Stimulated activated CD4-positive, alpha-beta T cell treated with anti-CD3 and anti-CD28 coated beads, Interleukin-1b, Interleukin-23, amount 100 ng/mL, for 4 hours (primary cell): ENCODE measurements at places on chromosomes 6 and 20.

- no peak for DNase-seq
These were observed 43.8 kb downstream of the MAP3K4 start for GRCh38 chr6:161035182-161035980.

DNA sequence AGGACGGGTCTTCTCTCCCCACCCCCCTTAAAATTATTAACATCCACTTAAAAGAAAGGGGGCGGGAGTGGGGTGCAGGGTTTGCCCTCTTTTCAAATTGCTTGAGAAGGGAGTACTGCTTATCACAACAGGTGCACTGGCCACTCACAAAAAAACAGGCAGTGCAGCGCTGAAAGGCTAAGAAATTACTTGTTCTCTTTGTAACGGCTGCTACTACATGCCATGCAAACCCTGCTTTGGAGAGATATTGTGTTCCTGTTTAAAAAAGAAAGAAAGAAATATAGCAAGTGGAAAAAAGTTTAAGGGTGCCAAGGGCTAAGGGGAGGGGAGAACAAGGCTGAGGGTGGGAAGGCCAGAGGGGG, 312.7 kb upstream of the JARID2 start:
- no peak for DNase-seq

GRCh38 chr6:150273457-150274309, 95.1 kb upstream of the IYD start:
- no peak for DNase-seq

- no peak for DNase-seq
These were observed 540.5 kb upstream of the IMPG1 start for GRCh38 chr6:76612954-76613353.

DNA sequence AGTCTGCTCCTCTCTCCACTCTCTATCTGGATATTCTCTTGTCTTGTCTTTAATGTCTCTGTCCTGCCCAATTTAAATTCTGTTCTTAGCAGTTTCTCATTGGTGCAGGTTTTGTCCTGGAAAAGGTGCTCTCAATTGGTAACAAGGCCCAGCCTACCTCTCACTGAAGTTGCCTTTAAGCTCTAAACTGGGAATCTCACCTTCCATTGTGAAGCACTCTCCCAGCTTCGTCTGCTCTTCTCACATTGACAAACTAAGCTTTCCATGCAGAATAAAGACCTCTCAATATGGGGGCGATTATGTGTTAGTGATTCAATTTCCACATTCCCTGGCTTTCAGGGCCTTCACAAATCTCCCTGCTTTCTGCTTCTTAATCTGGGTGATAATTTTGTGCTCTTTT, 1712.2 kb downstream of the GRIK2 start:
- no peak for DNase-seq

DNA sequence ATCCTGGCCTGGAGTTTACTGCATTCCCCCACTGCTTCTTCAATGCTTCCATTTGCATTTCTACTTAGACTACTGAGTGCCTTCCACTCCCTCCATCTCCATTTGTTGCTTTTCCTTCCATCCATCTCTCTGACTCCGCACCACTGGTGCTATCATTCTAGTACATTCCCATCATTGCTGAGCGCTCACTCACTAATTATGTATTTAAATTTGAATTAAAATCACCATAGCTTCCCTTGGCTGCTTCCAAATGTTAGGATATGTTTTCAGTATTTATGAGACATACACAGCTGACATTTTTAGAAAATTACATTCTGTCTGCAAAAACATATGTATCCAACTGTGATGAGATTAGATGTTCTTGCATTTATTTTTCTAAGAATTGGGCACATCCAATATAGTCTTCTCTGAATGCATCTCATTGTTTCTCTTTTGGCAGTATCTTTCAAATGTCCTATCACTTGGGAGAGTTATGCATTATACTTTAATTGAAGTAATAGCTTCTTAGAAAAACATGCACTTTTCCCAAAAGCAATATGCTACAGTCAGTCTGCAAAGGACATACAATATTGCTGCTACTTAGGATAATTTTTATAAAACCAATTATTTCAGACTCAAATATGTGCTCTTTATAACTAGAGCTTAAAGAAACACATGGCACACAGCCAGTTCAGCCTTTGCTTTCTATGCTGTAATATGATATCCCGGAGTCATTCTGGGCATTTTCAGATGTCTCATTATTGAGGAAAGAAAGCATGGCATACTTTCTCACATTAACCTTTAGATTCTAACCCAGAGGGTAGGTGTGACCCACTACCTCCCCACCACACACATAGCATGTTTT, 12.1 kb upstream of the COL21A1 start:
- no peak for DNase-seq

DNA sequence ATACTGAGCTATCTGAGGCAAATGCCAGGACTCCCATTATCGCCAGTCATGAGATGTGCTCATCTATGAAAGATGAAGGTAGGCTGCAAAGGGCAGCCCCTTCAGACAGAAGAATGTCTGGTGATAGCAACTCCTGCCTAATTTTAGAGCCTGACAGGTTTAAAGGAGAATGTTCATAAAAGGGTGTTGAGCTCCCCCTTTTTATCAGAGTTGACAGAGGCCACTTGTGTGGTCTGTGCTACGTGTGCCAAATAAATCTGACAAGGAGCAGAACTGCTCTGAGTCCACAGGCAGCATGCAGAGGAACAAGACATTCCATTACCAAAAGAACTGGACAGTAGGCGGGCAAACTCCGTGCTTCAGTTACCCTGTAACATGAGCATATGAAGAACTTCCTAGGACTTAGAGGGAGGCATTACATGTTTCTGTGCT, 101.8 kb downstream of the PREP start:
- DNase-seq, result no peak

DNA sequence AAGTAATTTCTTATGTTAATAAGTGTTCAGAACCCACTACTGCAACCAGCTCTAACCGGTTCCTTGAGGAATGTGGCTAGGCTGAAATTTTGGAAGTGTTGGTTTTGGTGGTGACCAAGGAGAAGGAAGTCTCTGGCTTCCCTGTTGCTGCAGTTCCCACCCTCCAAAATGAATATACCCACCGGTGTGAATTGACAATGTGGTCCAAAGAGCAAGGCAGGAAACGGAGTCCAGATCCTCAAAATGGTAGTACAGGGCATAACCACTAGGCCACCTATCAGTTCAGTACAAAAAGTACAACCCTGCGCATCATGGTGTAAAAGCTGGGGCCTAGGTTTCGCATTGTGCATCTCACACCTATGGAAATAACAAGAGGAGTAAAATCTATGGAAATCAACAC, 2.8 kb downstream of the ADNP start:
- DNase-seq, result no peak

DNA sequence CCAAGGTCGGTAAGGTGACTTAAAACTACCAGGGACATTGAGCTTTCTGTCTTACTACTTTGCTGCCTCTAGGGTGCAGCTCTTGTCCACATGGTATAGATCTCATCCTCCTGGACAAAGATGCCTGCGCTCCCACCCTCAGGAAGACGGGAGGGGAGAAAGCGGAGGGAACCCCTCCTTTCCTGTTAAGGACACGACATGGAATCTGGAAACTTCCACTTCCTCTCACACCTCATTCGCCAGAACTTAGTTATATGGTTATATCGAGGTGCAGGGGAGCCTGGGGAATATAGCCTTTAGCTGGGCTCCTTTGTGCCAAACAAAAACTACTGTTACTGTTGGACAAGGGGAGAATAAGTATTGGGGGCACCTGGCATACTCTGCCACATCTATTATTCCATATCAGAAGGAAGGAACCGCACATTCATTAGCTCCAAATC, 224.3 kb upstream of the TSHZ2 start:
- no peak for DNase-seq

DNA sequence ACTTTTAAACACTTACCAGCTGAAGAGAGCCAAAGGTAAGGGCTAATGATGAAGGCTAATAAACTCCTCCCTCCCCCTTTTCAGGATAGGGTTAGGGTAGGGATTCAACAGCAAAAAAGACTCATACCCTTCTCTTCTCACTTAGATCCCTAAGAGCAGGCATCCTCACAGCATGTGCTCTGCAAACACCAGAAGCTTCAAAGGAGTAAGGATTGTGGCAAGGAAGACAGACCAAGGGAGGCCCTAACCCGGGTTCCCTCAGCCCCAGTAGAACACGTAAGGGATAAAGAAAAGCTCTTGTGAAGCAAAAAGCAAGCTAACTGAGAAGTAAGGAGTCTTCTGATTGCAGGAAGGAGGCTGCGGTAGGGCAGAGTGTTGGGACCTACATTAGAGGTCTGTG, 11.6 kb downstream of the MAP3K7 start:
- no peak for DNase-seq

DNA sequence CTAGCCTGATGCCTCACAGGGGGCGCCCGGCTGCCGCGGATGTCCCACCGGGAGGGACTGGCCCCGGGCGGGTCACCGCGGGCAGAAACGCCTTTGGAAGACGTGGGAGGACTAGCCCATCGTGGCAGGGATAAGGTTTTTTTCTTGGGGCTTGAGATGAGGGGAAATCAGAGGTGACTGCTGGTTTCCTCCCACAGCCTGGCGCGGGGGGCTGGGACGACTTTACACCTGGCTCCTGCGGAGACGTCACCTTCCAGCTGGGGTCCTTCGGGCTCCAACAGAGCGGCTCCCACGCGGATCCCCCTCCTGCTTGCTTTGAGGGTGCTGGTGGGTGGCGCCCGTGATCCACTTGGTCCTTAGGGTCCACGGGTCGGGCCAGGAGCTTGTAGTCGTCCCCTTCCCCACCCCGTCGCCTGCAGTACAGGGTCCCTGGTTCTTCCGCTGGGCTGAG, 11.4 kb downstream of the ULBP3 start:
- DNase-seq, result no peak

DNA sequence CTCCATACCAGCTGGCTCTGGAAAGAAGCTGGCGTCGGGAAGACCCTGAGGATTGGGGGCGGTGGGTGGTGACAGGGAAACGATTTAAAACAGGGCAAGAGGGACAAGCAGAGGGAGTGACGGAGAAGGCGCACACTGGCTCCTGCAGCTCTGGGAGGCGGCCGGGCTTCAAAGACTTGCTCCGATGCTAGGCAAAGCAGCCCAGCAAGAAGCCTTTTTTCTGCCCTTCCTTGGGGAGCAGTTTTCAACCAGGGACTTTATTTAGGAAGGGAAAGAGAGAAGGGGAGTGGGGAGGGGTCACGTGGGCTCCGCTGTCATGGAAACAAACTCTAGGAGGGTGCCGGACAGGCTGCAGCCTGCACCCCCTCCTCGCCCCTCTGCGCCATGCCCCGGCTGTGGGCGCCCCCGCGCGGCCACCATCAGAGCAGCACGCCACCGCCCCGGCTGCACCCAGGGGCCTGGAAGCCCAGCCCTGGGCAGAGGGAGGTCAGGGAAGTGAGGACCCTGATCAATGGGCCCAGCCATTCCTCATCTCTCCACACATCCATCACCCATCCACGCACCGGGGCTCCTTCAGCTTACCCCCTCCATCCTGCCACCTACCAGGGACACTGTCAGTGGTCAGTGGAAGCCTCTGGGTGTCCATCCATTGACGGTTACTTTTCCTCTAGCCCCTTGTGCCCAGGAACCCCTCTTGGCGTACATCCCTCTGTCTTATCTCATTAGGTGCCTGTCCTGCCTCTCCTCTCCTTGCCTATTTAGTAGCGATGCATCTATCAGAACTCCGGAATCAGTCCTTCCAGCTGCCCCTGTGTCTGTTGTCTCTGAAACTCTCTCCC, 66.6 kb upstream of the CCDC167 start:
- peak; percentile 66 for DNase-seq

DNA sequence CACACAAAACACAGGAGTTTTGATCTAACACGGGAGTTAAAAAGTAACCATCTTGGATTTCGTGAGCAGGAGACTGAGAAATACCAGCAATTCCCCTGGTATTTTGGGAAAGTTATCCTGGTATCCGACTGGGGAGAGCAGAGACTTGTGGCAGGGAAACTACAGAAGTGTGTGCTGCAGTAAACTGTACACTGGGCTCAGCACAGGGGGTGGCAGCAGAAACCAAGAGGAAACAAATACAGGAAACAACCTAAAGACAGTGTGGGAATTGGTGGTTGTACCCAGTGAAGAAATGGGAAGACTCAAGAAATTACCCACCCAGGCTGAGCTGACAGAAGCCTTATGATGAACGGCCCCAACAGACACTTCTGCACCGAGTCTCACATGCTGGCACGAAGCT, 109.8 kb downstream of the CHD6 start:
- no peak for DNase-seq

- no peak for DNase-seq
These were observed 66.4 kb downstream of the IGF2R start for GRCh38 chr6:160035241-160035640.

GRCh38 chr20:33947709-33948295, 45.9 kb upstream of the RALY start:
- peak; percentile 12 for DNase-seq
